ENCODE measurements at places on chromosomes 5 and 9.

DNA sequence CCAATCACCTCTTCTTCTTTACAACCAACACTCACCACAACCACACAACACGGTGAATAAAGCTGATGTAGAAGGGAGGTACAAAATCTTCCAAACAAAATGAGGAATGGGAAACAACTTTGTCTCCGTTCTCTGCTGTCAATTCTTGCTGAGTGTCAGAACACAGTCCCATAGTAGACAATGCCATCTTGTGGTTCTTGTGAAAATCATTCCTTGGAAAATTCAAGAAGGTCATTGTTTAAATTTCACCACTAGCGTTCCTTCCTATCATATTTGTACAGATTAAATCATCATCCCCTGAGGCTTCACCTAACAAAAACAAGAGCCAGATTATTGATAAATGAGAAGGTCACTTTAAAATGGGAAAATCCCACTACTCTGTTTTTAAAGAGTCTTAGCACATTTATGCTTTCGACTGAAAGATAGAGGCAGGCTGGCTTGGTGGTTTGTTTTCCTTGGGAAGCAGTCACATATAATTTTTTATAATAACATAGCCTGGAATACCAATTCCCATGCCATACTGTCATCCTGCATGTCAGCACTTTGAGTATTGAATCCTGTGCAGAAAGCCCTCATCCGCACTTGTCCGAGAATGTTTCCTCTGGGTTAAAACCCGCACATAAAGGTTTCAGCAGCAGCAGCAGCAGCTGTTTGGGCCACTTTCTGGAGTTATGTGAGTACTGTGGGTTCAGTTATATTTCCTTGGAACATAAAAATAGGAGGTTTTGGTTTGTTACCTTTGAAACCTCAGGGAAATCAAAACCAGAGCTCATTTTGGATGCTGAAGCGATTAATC is 395.0 kb upstream of the SMARCA2 start:
- no peak for DNase-seq

GRCh38 chr9:127334725-127335124 is 62.2 kb upstream of the SLC2A8 start:
- no peak for DNase-seq

DNA sequence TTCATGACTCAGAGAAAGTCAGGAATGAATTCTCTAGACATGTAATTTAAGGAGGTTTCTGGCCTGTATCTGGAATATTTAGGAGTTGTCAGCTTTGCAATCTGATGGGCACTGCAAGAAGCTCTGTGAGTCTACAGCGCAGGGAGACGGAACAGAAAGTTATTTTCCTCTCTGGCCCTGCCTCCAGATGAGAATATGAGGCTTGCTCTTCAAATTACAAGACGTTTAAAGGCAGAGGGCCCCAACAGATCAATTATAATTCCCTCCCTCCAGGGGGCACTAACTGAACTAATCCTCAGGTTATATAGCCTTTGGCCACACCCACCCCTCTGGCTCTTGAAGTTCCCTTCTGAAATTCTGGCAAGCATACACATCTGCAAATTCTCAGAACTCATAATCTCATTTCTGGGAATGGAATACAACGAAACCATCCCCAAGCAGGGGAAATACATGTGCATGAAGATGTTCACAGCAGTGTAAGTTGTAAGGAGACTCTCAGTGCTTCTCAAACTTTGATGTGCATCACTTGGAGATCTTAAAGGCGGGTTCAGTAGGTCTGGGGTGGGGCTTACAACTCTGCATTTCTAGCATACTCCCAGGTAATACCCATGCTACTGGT is 307.6 kb downstream of the CWC27 start:
- no peak for DNase-seq

- no peak for DNase-seq
Observed at GRCh38 chr5:124743602-124744169, 2.8 kb downstream of the ZNF608 start.

DNA sequence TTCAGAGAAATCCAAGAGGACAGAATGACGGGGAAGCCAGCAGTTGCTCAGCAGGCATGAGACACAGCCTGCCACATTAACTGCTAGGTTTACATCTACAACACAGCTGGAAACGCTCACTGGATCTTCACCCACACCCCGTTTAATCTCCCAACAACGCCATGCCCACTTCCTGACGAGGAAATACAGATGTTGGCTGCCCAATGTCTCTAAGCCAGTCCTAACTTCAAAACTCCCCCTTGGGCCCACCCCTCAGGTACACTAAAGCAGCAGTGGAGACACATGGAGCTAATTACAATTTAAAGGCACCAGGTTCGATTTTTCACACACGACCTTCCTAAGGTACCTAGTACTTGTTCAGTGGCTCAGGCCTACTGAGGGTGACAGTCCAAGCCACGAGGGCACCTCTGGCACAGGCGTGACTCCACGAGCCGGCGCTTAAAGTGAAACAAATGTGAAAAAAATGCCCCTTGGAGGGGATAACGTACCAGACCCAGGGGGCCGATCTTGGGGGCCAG is 904 bp downstream of the RPL12 start:
- no peak for DNase-seq

- no peak for DNase-seq
Observed at GRCh38 chr9:8457816-8458215, 658.2 kb upstream of the DMAC1 start.

GRCh38 chr5:36900283-36900682 is 23.7 kb downstream of the NIPBL start:
- DNase-seq = no peak

- DNase-seq = no peak
Observed at GRCh38 chr9:125277411-125277810, 15.8 kb downstream of the GAPVD1 start.

DNA sequence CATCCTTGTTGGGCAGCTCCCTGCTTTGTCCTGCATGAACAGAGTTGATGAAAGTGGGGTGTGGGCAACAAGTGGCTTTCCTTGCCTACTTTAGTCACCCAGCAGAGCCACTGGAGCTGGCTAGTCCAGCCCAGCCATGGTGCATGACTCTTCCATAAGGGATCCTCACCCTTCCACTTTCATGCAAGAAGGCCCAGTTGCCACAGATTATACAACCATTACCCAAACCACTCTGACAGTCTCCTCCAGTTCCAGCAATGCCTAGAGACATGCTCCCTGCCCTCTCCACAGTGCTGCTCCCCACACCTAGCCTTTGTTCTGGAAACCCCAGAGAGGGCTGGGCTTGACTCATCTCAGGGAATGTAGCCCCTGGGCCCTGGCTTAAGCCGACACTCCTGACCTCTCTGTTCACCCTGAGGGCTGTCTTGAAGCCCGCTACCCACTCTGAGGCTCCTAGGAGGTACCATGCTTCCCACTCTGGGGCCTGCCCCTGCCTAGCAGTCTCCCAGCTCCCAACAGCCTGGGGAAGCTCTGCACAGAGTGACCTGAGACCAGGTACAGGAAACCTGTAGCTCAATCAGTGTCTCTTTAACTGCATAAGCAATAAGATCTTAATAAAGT is 3.9 kb downstream of the SLC35A4 start:
- DNase-seq = no peak

- no peak for DNase-seq
Observed at GRCh38 chr9:129885018-129885669, 49.9 kb downstream of the USP20 start.

- DNase-seq = no peak
Observed at GRCh38 chr5:1826235-1826980, 25.2 kb downstream of the NDUFS6 start.

DNA sequence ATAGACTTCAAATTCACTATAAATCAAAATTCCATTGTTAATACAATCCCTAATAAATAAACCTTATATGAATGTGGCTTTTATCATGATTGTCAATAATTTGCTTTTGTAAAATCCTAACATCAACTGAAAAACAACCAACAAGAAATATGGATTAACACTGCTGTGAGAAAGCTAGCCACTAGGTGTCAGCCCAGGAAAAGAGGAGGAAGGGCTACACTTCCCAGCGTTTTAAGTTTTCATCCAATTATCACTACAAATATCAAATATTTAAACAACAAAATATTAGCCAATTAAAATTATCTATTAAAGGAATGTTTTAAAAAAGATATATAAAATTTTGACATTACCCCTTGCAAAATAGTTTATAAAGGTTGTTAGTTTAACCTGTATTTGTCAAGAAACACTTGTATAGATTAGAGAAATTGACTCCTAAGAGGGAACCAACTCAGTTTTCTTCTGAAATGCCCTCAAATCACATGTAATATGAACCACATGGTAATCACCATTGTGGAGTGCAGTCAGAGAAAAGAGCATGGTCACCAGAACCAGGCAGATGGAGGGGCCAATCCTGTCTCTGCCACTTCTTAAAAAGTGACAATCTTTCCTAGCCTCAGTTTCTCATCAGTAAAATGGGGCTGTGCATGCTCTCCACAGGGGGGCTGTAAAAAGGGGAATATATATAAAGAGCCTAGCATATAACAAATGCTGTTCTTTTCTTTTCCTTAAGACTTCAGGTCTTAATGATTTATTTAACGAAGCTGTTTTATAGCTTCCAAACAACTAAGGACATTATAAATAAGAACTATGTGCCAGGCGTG is 188.2 kb downstream of the CRB2 start:
- no peak for DNase-seq

- peak; percentile 74 for DNase-seq
Observed at GRCh38 chr9:37963936-37964739, 60.2 kb upstream of the SLC25A51 start.

DNA sequence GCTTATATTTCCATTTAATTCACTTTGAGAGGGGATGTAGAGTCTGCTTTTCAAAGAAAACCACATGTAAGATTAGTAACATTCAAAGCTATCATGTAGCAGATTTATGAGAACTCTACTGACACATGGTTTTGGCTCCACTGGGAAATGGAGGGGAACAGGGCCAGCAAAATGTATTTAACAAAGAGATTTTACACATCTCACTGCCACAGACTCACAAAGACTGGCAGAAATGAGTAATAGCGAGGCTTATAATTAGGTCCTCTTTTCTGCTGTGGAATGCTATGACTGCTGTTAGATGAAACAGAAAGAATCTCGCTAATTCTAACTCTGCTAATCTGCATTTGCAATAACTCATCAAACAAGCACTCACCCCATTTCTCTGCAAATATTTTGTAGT is 4.5 kb downstream of the DAP start:
- DNase-seq = peak; percentile 27

GRCh38 chr5:156640691-156641241 is 209.3 kb upstream of the PPP1R2B start:
- DNase-seq = no peak

DNA sequence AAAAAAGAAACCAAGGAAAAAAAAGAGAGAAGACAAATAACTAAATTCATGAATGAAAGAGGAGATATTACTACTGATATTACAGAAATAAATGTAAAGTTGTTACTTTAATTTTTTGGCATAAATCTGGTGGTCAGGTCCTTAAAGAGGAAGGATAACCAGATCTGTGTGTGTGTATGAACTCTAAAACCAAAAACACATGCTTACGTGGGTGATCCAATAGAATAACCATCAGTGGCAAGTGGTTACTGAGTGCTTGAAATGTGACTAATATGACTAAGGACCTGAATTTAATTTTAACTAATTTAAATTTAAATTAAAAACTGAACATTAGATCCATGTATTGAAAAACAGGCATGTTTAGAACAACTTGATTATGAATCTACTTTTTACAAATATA is 10.3 kb downstream of the SLC28A3 start:
- DNase-seq = no peak

GRCh38 chr5:40572937-40573336 is 106.8 kb upstream of the PTGER4 start:
- no peak for DNase-seq

DNA sequence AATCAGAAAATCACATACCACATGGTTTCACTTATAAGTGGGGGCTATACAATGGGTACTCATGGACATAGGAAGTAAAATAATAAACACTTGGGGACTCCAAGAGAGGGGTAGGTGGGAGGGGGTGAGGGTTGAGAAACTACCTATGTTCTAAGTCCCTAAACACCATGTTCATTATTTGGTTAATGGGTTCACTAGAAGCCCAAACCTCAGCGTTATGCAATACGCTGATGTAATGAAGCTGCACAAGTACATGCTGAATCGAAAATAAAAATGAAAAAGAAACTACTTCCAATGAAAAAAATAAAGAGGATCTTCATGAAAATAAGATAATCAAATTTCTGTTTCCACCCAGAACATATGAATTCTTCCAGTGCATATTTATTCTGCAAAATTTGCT is 208.5 kb downstream of the TMEM161B start:
- no peak for DNase-seq

- no peak for DNase-seq
Observed at GRCh38 chr5:166178411-166179080, 2112.9 kb upstream of the WWC1 start.

GRCh38 chr5:177317959-177318377 is 6.3 kb upstream of the MXD3 start:
- peak; percentile 37 for DNase-seq

DNA sequence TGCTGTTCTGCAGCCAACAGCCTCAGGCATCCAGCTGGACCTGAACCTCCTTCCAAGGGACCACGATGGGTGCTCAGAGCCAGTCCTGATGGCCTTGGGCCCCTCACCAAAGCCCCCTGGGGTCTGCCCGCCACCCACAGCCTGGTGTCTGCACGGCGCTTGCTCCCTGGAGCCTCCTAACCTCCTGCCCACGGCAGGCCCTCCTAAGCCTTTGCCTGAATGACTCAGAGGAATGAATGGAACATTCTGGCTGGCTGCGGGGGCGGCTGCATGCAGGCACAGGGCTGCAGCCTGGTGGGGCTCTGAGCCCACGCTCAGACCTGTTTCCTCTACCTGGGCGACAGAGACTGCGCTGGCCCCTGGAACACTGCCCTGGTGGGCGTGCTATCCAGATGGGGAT is 6.9 kb downstream of the SOHLH1 start:
- no peak for DNase-seq

DNA sequence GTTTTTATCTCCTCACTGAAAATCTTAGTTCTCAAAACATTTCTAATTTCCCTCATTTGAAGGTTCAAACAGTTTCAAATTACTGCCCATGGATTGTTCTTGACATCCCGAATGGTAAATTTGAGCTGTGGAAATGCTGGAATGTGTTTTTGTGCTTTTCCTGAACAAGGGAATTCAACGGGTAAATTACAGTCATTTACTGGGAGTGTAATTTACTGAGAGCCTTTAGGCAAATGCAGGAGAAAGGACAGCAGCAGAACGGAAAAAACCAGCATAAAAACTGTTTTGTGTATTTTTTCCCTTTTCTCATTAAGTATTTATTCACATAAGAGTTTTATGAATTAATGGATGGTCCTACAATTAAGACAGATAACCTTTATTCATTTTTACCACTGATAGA is 139.2 kb downstream of the PBX3 start:
- DNase-seq = no peak

DNA sequence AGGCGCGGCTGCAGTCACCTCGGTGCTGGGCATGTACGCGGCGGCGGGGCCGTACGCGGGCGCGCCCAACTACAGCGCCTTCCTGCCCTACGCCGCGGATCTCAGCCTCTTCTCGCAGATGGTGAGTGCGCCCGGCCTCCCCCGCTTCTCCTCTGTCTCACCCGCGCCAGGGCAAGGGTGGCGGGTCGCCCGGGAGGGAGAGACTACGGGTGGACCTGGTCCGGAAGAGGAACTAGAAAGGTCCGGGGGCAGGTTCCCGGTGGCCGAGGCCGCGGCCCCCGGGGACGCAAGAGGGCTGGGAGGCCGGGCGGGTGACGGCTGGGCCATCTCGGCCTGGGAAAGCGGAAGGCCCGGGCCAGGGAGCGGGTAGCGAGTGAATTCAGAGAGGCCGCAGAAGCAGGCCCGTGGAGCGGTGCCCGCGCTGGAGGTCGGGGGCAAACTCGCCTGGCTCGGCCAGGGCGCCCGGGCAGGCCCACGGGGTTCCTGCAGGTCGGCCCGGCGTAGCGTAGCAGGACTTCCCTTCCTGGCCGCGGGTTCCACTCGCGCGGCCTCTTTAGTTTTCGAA is 711 bp downstream of the IRX1 start:
- no peak for DNase-seq

GRCh38 chr5:35294976-35295375 is 64.7 kb upstream of the PRLR start:
- no peak for DNase-seq

All from amniotic stem cell (primary cell).